Cortex of kidney (tissue), 1 donor: ENCODE measurements at places on chromosomes 12 and 14.

GRCh38 chr12:128121424-128121823 lies 145.5 kb upstream of the TMEM132C start:
- no peak for DNase-seq

DNA sequence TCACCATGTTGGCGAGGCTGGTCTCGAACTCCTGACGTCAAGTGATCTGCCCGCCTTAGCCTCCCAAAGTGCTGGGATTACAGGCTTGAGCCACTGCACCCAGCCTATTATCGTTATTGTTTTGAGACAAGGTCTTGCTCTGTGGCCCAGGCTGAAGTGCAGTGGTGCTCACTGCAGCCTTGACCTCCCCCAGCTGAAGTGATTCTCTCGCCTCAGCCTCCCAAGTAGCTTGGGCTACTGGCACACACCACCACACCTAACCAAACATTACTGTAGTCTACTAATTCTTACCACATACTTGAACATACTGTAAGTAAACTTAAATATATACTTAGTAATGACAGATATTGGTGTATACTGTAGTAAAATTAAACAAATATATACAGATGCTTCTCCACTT lies 4.5 kb upstream of the CDCA4 start:
- DNase-seq, result no peak

GRCh38 chr12:26031827-26032226 lies 73.3 kb downstream of the RASSF8 start:
- DNase-seq, result no peak

DNA sequence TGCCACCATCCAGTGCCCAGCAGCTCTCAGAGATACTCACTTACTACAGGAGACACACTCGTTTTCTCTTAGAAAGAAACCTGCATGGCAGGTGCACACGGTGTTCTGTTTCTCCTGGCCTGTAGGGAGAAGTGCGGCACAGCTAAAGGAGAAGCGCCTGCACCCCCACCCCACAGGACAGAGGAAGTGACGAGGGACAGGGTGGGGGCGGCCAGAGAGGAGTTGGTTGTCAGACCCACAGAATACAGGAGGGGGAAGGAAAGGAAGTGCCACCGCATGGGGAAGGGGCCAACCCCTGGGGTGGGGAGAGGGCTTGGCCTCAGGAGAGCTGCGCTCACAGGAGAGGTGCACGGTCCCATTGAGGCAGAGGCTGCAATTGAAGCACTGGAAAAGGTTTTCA lies 8.8 kb downstream of the TNFRSF1A start:
- no peak for DNase-seq

DNA sequence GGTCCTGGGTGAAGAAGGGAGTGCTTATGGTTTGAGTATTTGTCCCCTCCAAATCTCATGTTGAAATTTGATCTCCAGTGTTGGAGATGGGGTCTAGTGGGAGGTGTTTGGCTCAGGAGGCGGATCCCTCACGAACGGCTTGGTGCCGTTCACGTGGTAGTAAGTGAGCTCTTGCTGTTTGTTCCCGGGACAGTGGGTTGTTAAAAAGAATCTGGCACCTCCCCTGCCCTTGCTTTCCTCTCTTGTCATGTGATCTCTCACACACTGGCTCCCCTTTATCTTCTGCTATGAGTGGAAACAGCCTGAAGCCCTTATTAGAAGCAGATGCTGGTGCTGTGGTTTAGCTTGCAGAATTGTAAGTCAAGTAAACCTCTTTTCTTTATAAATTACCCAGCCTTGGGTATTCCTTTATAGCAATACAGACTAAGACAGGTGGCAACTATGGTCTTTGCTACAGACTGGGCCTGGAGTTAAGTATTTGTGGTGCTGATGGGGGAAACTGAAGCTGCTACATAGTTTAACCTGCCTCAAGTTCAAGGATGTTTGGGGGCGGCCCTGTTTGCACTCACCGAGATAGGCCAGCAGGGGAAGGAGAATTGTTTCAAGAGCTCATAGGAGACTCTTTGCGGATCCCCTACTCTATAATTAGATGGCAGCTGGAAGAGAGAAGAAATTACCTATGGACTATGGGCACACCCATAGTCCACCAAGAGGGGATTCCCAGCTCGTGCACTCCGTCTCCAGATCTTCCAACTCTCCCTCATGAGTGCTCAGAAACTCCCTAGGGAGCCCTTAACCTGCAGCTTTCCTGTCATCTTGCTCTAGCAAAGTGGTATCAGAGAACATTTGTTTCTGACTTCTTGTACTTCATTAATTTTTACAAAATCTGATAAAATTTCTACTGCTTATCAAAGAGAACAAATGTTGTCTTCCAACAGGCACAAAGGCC lies 164.6 kb downstream of the SLC15A5 start:
- no peak for DNase-seq

- DNase-seq, result no peak
Measured at GRCh38 chr14:66443785-66444184, 42.4 kb upstream of the CCDC196 start.
